ENCODE measurements at places on chromosomes 1 and 21.

DNA sequence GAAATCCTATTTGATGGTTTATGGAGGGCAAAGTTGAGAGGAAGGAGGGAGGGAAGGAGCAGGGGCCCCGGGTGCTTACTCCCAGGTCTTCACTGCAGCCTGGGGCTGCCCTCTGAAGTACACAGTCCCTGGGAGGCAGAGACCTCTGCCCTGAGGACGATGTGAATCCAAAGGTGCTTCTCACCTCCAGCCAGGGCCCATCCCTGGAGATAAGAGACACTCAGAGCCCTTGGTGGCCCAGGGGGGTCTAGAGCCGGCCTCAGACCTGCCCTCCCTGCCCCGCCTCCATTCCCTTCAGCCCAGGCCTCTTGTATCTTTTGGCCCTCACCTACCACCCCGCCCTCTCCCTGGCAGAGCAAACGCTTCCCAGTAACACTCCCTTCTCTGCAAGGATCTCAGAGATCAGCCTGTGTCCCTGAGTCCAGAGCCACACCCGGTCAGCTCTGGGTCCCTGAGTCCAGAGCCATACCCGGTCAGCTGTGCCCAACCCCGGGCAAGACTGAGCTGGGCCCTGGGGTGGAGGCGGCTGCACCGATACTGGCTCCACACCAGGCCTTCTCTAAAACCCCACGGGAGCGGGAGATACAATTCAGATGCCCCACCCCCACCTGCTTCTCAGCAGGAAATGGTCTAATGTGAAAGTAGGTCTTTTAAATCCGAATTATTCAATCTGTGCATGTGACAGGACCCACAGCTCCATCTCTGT lies 3.6 kb upstream of the GNB1 start:
- DNase-seq = no peak

- DNase-seq = no peak
These were observed 87.8 kb upstream of the PRMT6 start for GRCh38 chr1:106968644-106969043.

- DNase-seq = no peak
These were observed 43.9 kb downstream of the UBE2G2 start for GRCh38 chr21:44757731-44758130.

GRCh38 chr1:1779691-1780597 lies 1.7 kb upstream of the NADK start:
- DNase-seq = peak; percentile 41

- DNase-seq = peak; percentile 30
These were observed 545 bp downstream of the PATJ start for GRCh38 chr1:61742620-61743430.

Data from caudate nucleus (tissue), 63 donors.